ENCODE measurements at places on chromosomes 4 and X. TPM values are rescaled to one million over a fixed set of nuclear protein-coding genes. Genes with fewer than 3 reads are reported as not detected.
A peak's percentile ranks its signal among the peaks of the same experiment; 100 is the strongest.

The CCKAR gene
- total RNA-seq = not detected

The KCTD8 gene
- not detected for total RNA-seq

The DMP1 gene
- not detected for total RNA-seq

DNA sequence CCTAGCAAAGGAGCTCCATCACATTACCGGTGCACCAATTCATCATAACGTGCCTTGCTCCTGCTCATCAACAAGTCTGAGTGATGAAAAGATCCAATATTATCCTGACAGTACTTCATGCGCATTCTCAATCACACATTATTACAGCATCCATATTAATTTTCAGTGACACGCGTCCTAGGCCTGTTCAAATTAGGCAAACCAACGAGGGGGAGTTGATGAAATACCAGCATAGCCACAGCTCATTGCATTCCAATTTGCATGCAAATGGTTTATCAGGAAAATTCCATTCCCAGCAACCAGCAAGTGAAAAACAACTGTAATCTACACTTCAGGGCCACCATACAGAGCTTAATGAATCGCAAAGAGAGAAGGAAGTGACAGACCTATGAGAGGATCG is 236.9 kb downstream of the DCLK2 start:
- no peak for DNase-seq

DNA sequence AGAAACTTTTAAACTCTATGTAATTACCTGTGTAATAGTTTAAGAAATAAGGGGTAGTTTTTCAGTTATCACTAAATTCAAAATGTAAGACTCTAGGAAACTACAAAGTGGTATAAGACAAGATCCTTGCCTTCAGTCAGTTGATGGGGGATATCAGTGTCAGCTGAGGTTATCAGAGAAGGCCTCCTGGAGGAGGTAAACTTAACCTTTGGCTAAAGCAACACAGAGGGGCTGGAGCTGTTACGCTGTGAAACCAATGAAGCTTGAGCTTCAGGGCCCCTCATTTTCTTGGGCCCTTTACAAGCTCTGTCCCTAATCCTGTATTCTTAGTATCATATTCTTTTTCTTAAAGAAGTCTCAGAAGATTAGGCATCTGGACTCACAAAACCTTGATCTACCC is 35.9 kb downstream of the FAM13A start:
- no peak for DNase-seq

- DNase-seq = no peak
Observed at GRCh38 chrX:19030805-19031204, 46.9 kb upstream of the PHKA2 start.

GRCh38 chr4:158461336-158461735 is 60.3 kb upstream of the RXFP1 start:
- no peak for DNase-seq

DNA sequence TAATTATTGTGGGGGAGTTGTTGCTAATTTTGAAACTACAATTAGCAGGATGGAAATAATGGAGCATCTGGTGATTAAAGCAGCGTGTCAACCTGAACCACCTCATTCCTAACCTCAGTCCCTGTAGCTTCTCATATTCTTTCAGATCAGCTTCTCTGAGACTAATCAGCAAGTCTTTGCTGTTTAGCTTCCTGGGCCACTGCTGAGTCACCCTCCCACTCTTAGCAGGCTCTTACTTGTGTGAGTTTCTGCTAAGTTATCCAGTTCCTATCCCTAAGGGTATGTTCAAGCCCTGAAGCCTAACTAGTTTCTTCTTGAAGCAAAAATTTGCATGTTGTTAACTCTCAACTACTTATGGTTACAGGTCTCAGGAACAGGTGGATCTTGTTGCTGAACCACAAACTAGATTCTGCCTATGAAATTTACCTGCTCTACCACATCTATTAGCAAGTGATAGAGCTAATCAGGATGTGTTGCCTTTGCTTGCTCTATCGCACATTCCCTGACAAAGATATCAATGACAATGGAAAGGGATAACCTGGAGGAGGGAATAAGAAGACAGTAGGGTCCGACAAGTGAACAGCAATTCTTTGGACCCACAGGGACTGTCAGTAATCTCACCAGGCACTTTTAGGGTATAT is 134.2 kb downstream of the EIF4E start:
- peak; percentile 17 for DNase-seq

GRCh38 chr4:19936476-19936875 is 315.2 kb upstream of the SLIT2 start:
- DNase-seq = no peak

- no peak for DNase-seq
Observed at GRCh38 chr4:168555437-168555836, 58.6 kb downstream of the PALLD start.

Data from activated naive CD4-positive, alpha-beta T cell treated with anti-CD3 and anti-CD28 coated beads, Interleukin-2, amount 50 U/mL, for 72 hours (primary cell).